D721Med (cell line): ENCODE measurements at places on chromosomes 6 and 20.

DNA sequence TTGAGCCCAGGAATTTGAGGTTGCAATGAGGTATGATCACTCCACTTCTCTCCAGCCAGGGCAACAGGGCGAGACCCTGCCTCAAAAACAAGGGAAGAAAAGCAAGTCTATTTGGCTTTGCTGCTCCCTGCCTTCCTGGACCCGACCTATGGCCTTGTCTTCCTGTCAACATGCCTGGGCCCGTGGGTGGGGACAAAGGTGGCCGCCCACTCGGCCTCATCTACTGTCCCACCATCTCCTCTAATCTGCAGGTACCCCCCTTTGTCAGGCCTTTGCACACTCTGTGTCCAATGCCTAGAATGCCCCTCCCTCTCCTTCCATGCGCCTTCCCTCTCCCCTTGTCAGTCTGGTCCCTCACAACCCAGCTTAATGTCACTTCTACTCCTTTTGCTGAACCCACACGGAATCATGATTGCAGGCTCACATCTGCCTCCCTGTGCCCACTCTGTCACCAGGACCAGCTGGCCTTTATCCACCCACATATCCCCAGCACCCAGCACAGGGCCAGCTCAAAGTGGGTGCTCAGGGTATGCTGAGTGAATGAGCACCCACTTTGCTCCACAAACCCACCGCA is 40.3 kb downstream of the MDFI start:
- DNase-seq: no peak

- DNase-seq: no peak
Measured at GRCh38 chr6:39171489-39172376, 56.7 kb upstream of the SAYSD1 start.

DNA sequence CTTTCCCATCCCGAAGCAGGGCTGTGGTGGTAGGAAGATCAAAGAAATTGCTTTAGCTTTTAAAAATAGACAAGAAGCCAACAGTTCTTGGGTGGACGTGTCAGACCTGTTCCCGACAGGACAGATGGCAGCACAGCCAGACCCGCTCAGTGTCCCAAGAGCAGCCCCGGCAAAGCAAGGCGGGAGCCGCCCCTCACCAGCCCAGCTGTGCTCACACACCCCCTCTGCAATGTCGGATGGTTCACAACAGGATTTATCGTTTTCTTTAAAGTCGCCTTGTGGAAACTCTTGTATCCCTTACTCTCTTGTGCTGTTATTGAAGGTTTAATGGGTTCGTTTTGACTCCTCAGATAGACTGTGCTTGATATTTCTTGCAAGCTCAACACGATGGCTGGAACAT is 302.4 kb downstream of the THBS2 start:
- no peak for DNase-seq

- no peak for DNase-seq
Measured at GRCh38 chr6:3512832-3513231, 56.0 kb upstream of the SLC22A23 start.

- DNase-seq: no peak
Measured at GRCh38 chr6:31115941-31116560, 1.5 kb downstream of the PSORS1C1 start.

DNA sequence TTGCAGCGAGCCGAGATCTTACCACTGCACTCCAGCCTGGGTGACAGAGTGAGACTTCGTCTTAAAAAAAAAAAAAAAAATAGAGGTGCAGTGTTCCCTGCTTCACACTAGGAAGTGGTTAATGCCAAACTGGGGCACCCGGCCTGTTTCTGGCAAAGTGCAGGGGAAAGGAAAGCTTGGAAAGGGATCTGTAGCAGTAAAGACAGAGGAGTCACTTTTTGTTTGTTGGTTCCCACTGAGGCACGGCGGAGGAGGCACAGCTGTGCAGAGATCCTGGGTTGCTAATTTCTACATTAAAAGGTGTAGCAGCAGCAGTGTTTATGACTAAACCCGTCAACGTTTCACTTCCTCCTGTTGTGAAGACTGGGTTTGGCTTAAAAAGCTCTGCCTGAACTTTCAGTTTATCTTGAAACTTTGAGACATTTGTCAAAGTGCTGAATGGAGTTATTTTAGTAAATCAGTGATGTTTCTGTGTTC is 125.6 kb downstream of the CARMIL1 start:
- DNase-seq: no peak

GRCh38 chr20:52805296-52805571 is 166.9 kb upstream of the TSHZ2 start:
- no peak for DNase-seq

GRCh38 chr6:28940294-28940857 is 16.6 kb upstream of the TRIM27 start:
- DNase-seq: no peak

- no peak for DNase-seq
Measured at GRCh38 chr20:62171245-62171644, 11.6 kb upstream of the MTG2 start.

- no peak for DNase-seq
Measured at GRCh38 chr6:144007478-144008119, 460 bp downstream of the PLAGL1 start.

- no peak for DNase-seq
Measured at GRCh38 chr6:23308166-23308565, 738.8 kb downstream of the HDGFL1 start.

- DNase-seq: no peak
Measured at GRCh38 chr6:118334634-118335033, 213.5 kb upstream of the PLN start.

DNA sequence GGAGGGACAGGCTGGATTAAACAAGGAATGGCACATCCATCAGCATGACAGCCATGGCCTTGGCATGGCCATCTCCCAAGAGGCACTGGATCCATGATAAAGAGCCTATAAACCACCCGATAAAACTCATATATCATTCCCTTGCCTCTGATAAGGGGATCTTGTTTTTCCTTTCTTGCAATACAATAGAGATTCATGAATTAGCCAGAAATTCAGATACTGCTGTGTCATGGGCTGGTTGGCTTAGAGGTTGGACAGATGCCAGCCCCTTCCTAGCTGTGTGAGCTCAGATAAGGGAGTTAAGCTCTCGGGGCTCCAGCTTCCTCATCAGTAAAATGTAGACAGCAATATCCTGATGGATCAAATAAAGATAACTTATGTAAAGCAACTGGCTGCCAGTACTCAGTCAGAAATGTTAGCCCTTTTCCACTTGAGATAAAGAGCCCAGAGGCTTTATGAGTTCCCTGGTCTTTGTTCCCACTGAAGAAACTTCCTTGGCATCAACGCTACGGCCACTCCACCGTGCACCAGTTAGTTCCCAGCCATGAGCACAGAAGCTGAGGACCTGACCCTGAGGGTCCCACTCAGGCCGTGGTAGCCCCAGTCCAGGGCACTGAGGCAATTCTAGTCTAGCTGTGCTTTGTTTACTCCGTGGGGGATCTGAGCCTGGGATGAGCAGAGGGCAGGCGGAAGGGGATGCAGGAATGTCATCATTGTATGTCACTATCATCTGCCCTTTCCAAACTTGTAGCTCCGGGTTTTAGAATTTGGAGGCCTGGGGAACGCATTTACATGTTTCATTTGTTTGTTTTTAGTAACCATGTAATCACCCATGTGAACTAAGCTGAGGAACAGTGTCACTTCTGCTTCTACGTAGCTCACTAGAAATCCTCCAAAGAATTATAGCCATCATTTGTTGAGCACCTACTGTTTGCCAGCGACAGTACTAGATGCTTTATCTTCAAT is 67.2 kb upstream of the TBC1D7 start:
- no peak for DNase-seq
